ENCODE measurements at places on chromosomes 3 and 15. TPM values are rescaled to one million over a fixed set of nuclear protein-coding genes. Genes with fewer than 3 reads are reported as not detected.
A peak's percentile ranks its signal among the peaks of the same experiment; 100 is the strongest.

- no peak for ATAC-seq
Observed at GRCh38 chr15:92728266-92728665, 72.7 kb upstream of the FAM174B start.

- ATAC-seq = no peak
Observed at GRCh38 chr3:197376020-197376419, 77.6 kb upstream of the DLG1 start.

- no peak for ATAC-seq
Observed at GRCh38 chr15:92807971-92808571, 92.1 kb upstream of the CHD2 start.

ZNF502 gene
- total RNA-seq = 0.73 TPM

- no peak for ATAC-seq
Observed at GRCh38 chr15:37016231-37016630, 84.1 kb downstream of the MEIS2 start.

WNT5A gene
- not detected for total RNA-seq

DNA sequence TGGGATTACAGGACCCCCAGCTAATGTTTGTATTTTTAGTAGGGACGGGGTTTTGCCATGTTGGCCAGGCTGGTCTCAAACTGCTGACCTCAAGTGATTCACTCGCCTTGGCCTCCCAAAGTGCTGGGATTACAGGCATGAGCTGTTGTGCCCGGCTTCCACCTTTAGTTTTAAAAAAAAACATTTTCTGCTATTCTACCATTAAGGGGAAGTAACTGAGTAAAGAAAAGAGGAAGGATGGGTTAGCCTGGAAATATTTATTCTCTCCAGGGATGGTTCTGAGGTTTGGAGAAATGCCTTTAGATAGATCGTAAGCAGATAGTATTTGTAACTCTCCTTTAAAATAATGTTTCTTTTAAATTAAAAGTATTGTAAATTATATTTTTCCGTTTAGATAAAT is 3.1 kb downstream of the AP4E1 start:
- ATAC-seq = no peak

C2CD4A gene
- 1.3 TPM for total RNA-seq

- no peak for ATAC-seq
Observed at GRCh38 chr3:100605358-100605757, 4.0 kb upstream of the ADGRG7 start.

DNA sequence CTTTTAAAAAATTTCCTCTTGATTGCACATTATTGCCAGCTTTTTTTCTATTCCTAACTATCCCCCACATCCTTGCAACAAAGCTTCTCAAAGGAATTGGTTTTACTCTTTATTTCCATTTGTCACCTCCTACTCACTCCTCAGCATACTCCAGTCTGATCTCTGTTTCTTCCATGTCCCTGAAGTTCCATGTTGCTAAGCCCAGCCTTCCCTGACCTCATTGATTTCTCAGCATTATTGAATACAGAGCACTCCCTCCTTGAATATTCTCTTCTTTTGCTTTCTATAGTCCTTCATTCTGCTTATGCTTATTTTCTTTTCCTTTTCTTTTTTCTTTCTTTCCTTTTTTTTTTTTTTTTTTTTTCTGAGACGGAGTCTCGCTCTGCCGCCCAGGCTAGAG is 10.7 kb downstream of the ARID3B start:
- no peak for ATAC-seq

- ATAC-seq = peak; percentile 15
Observed at GRCh38 chr15:39919748-39920509, at the start of gene GPR176. Gene GPR176, minus strand, starts transcription at chr15:39920266. Its CDS starts 240 bp downstream, at chr15:39920026.

LYZL4 gene
- total RNA-seq = not detected

GRCh38 chr3:96449803-96450202 is 364.6 kb upstream of the EPHA6 start:
- ATAC-seq = no peak
